Spleen (tissue), 13 donors: ENCODE measurements at places on chromosomes 11 and 22.

DNA sequence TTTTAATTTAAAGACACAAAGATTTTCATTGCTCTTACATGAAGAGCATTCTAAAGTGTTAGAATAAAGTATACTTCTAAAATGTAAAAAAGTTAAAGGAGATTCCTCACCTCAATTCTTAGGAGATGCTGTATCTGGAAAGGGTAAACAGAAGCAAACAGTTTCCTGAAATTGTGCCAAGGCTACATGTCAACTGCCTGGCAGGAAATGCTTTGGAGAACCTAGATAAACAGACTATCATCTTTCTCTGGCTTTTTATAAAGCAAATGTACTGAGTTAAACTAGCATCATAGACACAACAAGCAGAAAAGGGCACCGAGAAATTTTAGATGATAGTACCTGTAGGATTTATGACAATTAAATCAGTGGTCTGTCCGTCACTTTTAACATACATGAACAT is 24.7 kb upstream of the AKIP1 start:
- DNase-seq = no peak

DNA sequence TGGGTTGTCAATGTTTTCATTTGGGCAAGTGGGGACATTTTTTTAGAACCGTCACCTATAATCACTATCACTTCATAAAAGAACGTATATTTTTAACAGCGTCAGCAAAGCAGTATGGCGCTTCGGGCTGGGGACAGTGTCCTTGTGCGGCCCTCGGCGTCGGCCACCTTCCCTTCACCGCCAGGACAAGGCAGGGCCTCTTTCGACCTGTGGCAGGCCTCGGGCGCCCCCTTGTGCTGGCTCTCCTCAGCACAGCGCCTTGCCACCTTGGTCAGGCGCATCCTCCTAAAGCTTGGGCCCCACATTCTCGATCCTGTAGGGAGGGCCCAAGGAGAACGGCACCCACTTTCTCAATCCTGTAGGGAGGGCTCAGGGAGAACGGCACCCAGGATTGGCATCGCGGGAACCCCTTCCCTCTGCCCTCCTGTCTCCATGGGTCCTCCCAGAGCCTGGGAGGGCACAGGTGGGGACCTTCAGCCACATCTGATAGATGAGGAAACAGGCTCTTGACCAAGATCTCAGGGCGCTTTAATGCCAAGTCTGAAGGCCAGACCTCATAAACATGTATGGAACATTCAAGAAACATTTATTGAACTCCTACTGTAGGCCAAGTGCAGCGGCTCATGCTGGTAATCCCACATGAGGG is 11.5 kb upstream of the FADD start:
- peak; percentile 87 for DNase-seq

GRCh38 chr22:48078825-48079224 is 1316.4 kb downstream of the TBC1D22A start:
- no peak for DNase-seq

- DNase-seq = no peak
Measured at GRCh38 chr22:37401401-37402183, 25.7 kb downstream of the ELFN2 start.

DNA sequence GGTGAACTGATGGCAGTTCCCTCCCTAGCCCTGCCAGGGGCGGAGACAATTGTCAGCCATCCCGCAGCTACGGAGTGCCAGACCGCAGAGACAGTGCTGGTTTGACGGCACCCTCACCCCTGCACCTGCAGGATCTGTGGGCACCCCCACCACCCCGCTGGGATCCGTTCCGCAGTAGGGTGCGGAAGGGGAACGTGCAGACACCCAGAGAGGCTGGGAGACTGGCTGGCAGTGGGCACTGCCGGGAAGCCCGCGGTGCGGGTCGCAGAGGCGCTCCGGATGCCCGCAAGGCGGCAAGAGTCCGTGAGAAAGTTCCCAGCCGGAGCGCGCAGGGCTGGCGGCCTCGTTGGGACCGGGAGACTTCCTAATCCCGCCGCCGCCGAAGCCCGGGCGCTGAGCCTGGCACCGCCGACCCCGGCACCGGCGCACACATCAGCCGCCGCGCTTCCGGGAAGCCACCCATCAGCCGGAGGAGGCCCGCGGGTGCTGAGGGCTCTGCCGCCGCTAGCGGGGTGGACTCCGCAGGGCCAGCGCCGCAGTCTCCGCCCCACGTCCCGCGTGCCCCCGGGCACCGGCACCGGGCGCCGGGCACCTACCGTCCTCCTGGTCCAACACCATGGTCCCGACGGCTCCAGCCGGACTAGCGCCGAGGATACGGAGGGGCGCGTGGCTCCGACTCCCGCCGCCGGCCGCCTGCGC is 4.3 kb upstream of the LMO1 start:
- DNase-seq = peak; percentile 82
